ENCODE measurements at places on chromosomes 3 and 15.

DNA sequence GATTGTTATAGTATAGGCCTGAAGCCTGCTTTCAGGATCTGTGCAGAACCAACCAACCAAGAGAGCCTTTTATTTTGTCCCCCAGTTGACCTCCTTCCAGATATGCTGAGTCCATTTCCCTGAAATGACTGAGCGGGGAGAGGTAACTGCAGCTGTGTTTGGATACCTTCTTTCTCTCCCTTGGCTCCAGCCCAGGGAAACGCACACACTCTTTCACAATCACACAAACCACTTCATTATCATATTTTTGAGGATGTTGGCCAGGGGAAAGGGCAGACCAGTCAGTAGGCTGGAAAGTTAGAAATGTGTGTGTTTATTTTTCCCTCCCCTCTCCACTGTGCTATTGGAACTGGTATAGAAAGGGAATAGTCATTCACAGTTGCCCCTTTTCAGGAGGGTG is 417.7 kb upstream of the TBL1XR1 start:
- no peak for DNase-seq

- no peak for DNase-seq
Measured at GRCh38 chr3:67654844-67655177, 399 bp upstream of the SUCLG2 start.

DNA sequence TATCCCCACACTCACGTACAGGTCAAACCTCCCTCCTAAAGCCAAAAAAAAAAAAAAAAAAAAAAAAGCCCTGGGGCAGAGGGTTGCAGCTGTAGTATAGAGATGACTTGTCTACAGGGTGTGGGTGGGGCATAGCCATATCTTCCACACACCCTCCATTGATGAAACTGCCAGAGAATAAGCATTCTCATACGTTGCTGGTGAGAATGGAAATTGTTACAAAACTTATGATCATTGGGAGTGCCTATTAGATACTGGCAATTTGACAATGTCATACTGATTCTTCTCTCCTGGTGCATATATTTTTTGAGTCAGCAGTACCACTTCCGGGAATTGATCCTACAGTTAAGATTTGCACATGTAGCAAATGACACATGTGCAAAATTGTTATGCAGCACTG is 11.0 kb upstream of the CTNNB1 start:
- peak; percentile 27 for DNase-seq

GRCh38 chr3:182605882-182606611 is 187.3 kb upstream of the ATP11B start:
- no peak for DNase-seq

DNA sequence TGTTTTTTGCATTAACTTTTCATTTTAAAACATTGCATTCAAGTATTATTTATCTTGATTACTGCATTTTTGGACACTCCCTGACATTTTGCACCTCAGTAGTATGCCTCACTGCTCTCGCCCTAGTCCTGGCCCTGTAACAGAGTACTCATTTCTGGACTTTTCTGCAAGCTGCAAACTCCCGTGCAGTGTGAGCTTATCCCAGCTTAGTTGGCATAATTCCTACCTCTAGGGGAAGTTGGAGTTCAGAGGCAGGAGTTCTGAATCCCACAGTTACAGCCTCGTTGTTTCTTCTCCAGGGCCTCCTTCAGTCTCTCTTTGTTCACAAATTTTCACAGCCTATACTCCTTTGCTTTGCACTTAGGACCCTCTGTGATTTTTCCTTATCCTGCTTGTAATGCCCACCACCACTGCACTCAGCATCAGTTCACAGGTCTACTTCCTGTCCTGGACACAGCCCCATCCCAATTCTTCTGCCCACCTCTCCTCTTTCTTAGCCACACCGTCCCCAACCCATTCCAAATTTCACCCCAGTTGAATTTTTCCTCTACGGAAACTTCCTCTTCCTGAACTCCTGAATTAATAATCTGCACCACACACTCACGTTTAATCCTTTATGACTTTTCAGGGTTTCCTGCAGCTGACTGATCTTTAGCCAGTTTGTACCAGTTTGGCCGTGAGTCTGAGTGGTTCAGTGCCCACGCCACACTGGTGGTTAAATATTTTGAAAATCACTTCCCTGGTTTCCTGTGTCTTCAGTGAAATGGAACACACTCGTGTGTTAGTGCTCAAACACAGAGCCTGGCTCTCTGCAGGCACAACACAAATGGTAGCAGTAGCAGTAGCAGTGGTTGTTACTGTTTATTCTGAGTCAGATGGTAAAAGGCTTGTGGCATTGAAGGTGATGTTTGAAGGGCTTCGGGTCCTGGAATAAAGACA is 6.3 kb upstream of the CTSH start:
- no peak for DNase-seq

- DNase-seq, result no peak
Measured at GRCh38 chr3:134362670-134363380, 11.4 kb downstream of the AMOTL2 start.

- peak; percentile 62 for DNase-seq
Measured at GRCh38 chr3:197878427-197878826, 71.6 kb upstream of the RPL35A start.

DNA sequence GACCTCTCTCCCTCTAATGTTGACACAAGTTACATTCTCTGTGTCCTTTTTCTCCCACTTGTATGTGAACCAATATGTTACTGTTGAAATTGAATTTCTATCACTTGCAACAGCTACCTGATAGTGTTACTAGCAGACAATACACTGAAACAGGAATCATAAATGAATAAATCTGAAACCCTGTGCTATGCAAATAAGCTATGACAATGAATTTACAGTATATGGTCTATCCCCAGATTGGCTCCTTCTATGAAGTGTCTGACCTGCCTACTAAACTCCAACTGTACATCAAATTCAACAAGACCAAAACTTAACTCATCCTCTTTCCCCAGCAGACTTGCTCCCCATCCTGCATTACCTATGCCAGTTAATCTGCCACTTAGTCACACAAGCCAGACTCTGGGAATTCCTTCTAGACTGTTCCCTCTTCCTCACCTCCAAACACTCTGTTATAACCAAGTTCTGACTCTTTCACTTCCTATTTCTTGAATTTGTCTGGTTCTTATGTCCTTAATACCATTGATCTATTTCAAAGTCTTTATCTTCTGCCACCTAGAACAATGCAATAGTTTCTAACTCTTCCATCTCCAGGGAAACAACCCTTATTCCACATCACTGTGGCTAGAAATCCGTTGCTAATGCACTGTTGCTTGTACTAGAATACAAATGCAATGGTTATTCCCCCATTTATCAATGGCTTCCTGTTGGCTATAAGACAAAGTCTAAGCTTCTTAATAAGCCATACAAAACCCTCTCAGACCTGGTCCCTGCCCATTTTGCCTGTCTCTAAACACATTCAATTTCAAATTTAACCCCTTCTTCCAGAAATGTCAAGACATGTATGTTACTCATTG is 13.4 kb upstream of the ZNF639 start:
- no peak for DNase-seq

DNA sequence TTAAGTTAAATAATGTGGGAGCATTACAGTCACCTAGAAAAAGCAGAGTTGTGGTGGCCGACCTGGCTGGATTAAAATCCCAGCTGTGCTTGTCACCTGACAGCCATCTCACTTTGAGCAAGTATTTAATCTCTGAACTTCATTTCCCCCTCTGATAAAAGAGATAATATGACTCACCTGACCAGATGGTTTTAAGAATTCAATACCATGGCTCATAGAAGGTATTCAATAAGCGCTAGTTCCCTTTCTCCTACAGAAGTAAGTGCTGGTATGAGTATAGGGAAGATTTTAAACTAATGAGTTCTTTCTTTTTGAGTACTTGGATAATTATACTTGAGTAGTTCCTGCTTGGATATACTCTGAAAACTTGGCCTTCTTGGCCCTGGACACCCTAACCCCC is 325.5 kb downstream of the IL5RA start:
- no peak for DNase-seq

- no peak for DNase-seq
Measured at GRCh38 chr3:31284776-31285175, 247.9 kb upstream of the STT3B start.

DNA sequence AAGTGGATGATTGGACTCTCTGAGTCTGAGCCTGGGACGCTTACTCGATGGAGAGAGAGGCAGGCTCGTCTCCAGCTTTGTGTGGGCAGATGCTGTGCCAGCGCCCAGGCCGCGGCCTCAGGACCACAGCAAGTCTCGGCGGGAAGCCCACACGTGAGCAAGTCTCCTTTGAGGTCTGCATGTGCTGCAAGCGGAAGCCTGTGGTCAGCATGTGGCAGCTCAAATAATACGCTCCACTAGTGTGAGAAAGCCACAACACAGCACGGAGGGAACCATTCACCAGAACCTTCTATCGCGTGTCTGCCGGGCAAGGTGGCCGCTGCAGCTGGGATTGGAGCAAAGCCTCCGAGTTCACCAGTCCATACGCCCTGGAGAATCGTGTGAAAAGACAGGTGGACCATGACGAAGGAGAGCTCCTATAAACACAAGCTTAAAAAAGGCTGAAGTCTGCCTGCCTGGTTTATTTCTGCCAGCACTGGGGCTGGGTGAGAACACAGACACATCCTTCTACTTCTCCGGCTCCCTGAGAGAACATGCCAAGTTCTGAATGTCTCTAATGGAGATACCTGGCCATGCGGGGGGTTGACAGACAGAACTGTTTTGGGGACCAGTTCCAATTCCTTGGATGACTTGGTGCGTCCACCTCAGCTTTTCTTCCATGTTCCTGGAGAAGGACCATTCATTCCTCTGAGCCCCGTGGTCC is 82.0 kb upstream of the LRIG1 start:
- peak; percentile 55 for DNase-seq

- no peak for DNase-seq
Measured at GRCh38 chr15:48723969-48724368, 78.5 kb upstream of the FBN1 start.

- peak; percentile 13 for DNase-seq
Measured at GRCh38 chr3:57815036-57815435, 58.9 kb downstream of the SLMAP start.

GRCh38 chr3:43477600-43477999 is 144.2 kb downstream of the ANO10 start:
- DNase-seq, result no peak
